ENCODE measurements at places on chromosomes 4 and X.

GRCh38 chr4:27357283-27357682 is 496.6 kb downstream of the STIM2 start:
- no peak for DNase-seq

- DNase-seq: peak; percentile 19
These were observed 16.3 kb upstream of the ESX1 start for GRCh38 chrX:104270916-104271512.

DNA sequence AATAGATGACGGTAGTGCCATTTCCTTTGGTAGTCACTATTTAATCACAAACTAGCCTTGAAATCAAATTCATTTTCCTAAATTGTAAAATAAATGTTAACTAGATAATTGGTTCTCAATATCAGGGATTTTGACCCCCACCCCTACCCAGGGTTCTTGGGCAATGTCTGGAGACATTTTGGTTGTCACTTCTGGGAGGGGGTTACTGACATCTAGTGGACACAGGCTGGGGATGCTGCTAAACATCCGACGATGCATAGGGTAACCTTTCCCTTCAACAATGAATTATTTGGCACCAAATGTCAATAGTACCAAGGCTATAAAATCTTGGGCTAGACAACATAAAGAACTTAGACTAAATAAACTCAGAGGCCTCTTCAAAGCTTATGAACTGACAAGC is 285.8 kb upstream of the TRPC5 start:
- DNase-seq: no peak

DNA sequence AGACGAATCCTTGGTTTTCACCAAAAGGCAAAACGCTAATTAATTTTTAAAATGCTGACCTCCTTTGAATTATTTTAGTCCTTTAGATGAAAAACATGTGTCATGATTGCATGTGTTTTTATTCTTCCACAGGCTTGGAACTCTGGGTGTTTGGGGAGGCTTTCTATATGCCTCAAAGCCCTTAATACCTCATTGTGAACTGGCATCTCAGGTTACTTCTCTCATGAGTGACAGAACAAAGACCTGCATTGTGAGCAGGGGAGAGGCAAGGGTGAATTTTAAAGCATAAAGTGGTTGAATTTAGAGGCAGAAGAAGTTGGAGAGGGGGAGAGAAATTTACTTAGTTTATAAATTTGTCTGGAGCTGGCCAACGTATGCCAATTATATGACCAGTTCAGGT is 119.5 kb downstream of the ARSF start:
- DNase-seq: no peak

GRCh38 chr4:98601708-98602107 is 56.7 kb downstream of the TSPAN5 start:
- peak; percentile 7 for DNase-seq

- DNase-seq: no peak
These were observed 56.6 kb upstream of the HOPX start for GRCh38 chr4:56737666-56738065.

- no peak for DNase-seq
These were observed 70.1 kb upstream of the ENPP6 start for GRCh38 chr4:184287697-184288255.

DNA sequence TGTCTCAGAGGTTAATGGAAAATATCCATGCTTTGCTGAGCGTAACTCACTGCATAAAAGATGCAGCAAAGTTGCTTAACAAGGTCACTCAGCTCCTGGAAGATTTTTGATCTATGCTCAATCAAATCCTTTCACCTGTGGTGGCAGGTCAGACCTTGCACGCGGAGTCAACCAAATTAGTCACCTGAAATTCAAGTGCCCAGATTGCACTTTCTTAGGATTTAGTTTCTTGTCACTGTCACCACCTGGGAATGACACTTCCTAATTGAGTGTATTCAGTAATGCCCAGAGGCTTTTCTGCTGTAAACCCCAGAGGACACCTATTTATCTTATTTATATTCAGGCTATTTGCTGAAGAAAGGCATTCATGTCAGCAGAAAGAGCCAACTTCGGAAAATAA is 215.8 kb upstream of the SMIM31 start:
- DNase-seq: no peak

DNA sequence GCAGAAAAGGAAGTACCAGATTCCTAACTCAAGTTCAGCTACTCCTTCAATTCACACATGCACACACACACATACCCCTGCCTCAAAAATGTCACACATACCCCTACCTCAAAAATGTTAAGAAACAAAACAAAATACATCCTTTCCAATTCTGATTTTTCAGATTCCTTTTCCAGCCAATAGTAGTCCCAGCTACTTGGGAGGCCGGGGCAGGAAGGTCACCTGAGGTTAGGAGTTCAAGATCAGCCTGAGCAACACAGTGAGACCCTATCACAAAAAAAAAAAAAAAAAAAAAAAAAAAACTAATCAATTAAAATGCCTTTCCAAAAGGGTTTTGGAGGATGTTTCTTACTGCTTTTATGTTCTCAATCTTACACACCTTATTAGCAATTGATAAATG is 138.0 kb downstream of the AFAP1 start:
- DNase-seq: no peak

DNA sequence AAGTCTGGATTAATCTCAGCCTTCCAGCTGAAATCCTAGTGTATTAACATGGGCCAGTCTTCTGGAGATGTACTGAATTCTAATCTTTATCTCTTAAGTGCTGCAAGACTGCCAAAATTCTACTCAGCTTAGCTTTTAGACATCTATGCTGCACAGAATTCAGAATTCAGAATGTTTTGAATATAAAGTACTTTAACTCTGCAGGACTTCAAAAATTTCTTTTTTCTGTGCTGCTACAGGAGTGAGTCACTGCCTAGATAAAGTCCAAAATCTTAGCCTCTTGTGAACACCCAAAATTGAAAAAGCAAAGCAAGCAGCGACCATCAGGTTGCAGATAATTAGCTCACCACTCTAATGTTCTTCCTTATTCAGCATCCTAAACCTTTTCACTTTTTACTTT is 1092.6 kb upstream of the PCDH10 start:
- no peak for DNase-seq

DNA sequence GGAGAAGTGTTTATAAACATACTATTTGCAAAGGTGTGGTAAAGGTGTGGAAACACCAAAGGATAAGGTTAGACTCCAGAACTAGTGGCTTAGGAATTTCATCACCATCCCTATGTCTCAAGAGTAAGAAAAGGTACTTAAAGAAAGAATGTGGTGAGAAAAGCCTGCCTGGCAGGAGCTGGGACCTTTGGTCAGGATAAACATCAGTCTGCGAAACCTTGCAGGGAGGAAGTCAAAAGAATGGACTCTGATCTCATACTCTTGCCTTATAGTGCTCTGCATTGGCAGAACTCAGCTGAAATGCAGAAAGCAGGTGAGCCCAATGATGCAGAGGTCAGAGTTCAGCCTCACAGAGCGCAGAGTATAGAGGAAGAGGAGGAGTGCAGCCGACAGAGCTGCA is 97.2 kb upstream of the NR3C2 start:
- DNase-seq: no peak

GRCh38 chrX:119942831-119943184 is 743 bp downstream of the NKAP start:
- no peak for DNase-seq

- no peak for DNase-seq
These were observed 55.2 kb downstream of the MMRN1 start for GRCh38 chr4:89949782-89950387.

- no peak for DNase-seq
These were observed 58.4 kb downstream of the CEP135 start for GRCh38 chr4:56007154-56007553.

DNA sequence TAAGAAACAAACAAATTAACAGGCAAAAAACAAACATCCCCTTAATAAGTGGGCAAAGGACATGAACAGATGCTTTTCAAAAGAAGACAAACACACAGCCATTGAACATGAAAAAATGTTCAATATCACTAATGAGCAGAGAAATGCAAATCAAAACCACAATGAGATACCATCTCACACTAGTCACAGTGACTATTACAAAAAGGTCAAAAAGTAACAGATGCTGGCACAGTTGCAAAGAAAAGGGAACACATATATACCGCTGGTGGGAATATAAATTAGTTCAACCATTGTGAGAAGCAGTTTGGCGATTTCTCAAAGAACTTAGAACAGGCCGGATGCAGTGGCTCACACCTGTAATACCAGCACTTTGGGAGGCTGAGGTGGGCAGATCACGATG is 146.1 kb upstream of the NEIL3 start:
- no peak for DNase-seq

DNA sequence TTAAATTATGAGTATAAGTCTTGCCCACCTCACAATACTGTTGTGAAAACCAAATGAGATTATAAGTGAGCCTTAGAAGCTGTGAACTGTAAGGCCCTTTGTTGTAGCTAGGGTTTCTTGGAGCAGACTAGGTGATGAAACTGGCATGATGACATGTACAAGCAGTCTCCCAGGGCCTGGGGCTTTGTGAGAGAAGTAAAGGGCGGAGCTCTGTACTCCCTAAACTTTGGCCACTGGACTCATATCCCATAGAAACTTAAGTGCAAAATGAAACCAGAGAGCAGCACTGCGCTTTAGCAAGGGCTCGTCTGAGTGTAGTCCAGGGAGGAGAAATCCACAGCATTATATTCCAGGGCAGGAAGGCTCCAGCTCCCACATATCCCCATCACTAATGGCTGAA is 385.6 kb upstream of the FGF16 start:
- no peak for DNase-seq

GRCh38 chr4:182925298-182925757 is 8.1 kb upstream of the DCTD start:
- peak; percentile 53 for DNase-seq

GRCh38 chr4:150283689-150284088 is 205.4 kb downstream of the DCLK2 start:
- DNase-seq: no peak
